ENCODE measurements at places on chromosomes 4 and X.

DNA sequence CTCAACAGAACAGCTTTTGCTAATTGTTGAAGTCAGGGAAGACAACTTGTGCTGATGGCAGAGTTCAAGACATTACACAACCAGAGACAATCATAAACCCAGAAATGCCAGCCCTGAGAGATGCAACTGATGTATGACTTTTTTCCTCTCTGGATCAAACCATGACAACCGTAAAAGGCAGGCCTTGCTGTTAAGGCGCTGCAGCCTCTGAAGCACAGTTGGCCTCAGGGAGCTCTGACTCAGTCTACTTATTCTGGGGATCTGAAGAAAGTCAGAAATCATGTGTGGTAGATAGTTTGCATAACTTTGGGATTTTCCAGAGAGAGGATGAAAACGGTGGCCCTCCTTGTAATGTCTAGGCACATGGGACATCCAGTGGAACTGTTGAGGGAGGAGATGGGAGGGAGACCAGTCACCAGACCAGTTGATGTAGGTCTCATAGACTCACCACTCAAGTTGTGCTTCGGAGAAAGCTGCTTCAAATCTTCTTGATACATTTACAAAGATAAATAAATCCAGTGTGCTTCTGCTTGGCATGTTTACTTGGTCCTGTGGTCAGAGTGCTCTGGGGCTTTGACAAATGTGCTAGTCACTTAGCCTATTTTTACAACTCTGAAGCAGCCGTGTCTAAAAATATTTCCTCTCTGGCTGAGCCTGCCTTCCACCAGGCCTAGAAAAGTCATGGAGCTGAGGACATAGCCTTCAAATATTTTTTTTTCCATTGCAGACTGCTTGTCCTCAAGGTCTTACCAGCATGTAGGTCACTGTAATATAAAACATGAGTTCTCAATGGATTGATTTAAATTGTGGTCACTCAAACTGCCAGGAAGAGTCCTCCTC, 7.5 kb downstream of the HADH start:
- DNase-seq, result no peak

GRCh38 chr4:111960241-111960667, 185.0 kb upstream of the FAM241A start:
- DNase-seq, result peak; percentile 32

DNA sequence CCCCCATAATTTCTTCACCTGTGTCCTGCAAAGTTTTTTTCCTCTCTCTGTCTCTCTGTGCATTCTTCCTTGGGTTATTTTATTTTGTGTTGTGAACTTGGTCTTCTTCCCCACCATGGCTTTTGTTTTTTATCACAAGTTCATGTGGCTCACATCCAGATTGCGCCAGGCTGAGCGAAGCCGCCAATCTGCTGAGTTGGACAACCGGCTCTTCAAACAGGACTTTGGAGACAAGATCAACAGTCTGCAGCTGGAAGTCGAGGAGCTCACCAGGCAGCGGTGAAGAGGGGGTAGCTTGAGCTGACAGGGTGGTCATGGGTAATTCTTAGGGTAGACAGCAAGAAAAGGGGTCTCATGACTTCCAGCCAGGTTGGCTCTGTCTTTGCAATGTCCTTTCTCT, 46.1 kb downstream of the GRSF1 start:
- no peak for DNase-seq

DNA sequence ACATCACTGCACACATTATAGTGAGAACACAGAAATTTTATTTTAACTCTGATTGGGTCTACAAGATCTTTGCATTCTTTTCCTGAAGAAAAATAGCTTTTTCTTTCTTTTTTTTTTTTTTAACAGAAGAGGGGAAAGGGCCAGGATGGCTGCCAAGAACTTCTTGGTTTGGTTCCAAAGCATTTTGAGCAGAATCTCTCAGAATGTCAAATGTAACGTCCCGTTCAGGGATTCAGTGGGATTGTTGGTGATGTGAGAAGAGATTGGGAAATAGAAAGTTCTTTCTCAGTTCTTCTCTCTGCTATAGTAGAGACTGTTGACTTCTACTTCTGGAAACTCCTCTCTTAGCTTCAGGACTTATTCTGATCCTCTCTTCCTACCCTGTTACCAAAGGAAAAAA, 70.9 kb upstream of the CBR4 start:
- no peak for DNase-seq

DNA sequence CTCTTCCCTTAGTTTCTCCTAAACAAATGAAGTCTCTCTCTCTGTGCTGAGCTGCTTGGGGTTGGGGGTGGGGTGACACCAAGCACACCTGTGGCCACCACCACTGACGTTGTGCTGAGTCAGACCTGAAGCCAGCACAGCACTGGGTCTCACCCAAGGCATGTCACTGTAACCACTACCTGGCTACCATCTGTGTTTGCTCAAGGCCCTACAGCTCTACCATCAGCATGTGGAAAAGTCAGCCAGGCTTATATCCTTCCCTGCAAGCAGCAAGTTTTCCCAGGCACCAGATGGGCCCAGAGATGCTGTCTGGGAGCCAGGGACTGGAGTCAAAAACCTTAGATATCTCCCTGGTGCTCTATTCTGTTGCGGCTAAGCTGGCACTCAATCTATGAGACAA, 6.9 kb downstream of the CXCL10 start:
- DNase-seq, result no peak

- no peak for DNase-seq
Measured at GRCh38 chr4:19729886-19730651, 521.6 kb upstream of the SLIT2 start.

DNA sequence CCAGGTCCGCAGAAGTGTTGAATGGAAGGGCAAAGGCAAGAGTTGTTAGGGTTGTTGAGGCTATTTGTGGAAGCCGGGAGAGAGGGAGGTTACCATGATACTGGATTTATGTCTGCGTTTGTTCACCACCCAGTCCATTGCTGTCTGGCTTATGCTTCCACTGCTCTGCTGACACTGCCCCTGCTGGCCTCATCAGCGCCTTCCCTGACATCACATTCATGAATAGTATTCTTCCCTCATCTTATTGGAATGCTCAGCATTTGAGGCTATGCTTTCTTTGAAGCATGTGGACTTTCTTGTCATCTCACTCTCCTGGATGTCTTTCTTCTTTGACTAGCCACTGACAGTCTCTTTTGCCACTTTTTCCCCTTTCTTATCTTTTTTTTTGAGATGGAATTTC, 10.3 kb downstream of the GNL3L start:
- peak; percentile 11 for DNase-seq

GRCh38 chr4:185712350-185713024, 99.5 kb downstream of the SORBS2 start:
- DNase-seq, result no peak

DNA sequence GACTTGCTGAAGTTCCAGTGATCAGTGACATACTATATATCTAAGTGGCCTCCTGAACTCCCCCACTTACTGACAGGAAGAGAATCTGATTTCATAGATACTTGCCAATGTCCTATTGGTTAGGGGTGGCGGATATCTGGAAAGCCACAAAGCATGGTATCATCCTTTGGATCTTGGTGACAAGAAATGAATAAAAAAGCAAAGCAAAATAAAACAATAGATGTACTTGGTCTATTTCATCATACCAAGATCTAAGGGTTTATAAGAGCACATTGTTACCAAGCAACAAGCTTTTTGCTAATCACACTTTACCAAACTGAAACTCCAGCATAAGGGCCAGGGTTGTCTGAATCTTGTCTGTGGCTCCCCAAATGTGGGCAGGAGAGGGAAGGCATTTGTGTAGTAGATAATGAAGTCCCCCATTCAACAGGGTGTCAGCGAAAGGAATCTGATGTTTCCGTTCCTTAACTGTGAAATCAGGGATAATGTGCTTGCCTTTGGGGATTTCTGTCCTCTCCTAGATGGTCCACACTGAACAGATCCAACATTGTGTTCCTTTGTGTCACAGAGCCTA, 125.0 kb upstream of the SMIM10 start:
- no peak for DNase-seq

DNA sequence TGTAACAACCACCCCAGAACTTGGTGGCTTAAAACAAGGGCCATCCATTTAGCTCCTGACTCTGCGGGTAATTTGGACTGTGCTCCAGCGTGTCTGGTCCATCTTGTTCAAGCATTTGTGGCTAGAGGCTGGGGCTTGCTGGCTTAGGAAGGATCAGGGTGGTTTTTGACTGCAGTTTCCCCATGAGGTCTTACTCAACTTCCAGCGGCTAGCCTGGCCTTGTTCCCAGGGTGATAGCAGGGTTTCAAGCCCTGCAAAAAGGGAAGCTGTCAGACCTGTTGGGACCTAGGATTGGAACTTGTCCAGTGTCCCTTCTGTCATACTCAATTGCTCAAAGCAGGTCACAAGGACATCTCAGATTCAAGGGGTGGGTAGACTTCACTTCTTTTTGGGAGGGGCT, 205.9 kb downstream of the STIM2 start:
- DNase-seq, result no peak

DNA sequence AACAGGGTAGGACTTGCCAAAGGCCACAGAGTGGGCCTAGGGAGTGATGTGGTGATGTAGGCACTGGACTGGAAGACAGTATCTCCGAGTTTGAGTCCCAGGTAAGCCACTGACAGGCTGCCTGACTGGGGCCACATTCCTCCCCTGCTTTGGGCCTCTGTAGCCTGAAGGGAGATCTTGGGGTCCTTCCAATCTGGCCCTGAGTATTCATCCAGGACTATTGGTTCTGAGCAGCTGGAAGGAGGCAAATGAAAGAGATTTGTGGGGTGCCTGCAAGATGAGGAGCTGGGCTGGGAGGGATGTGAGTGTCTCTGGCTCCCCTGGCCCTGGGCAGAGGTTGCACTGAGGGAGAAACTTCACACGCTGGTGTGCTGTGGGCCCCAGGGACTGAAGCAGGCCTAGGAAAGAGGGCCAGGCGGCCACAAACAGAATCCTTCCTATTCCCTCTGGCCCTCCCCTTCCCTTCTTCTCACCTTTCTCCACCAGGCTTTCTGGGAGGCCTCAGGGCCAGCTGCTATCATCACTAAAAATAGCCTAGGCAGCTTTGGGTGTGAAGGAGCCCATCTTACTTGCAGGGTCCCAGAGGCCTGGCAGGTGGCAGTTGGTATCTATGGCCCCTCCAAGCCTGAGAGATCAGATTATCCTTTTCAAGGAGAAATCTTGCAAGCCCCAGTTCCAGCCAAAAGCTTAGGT, 70.1 kb downstream of the PJA1 start:
- no peak for DNase-seq

DNA sequence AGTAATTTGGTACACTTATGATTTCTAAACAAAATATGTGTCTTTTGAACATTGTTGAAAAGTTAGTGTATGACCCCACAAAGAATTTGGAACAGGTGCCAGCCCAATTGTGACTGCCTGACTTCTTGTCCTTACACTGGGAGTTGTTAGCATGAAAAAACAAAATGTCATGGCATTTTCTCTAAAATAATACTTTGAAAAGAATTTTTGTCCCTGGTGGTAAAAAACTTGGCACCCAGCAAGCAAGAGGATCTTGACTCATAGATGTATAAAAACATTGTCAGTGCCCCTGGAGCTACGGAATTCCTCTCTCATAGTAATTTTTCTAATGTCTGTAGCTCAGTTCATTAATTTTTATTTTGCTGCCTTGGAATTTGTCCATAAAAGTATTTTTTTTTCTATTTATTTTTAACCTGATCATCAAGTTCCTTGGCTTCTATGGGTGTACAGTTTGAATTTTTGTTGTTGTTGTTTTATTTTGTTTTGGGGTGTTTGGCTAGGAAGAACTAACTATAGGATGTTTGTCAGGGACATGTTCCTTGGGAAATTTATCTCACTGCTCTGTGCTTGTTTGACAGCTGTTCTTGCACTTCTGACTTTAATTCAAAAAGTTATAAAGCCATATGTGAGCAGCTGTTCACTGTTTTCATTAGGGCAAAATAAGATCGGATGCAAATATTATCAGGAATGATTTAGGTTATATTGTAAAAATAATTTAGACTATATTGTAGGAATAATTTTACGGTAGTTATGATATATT, 95.4 kb upstream of the NUDT6 start:
- DNase-seq, result peak; percentile 54

DNA sequence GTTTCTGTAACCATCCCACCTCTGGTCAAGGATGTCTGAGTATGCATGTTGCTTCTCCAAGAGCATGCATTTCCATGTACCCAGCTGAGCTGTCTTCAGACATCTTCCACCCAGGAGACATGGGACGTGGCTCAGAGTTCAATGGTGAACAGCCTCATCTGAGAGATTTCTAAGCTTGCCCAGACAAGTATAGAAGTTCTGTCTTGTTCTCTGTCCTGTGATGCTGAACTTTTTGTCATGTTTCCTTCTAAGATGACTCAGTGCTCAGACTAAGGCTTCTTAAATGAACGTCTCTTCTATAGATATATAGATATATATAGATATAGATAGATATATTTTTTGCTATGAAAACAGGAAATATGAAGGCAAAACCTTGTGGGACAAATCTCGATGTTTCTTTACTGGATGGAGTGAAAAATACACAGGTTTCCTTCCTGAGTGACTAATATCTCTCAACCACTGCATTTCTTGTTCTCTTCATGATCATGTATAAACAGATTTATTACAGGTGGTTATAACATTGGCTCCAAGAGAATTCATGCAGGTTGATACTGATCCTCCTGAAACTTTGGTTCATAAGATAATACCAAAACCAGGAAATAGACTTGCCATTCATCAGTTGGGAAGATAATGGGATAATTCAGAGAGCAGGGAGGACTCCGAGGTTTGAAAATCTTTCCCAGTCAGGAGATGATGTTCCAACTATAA, 168.2 kb downstream of the ZNF518B start:
- DNase-seq, result no peak

GRCh38 chr4:128394778-128395177, 107.2 kb upstream of the PGRMC2 start:
- no peak for DNase-seq

- DNase-seq, result peak; percentile 75
Measured at GRCh38 chr4:102299354-102300107, 45.8 kb downstream of the SLC39A8 start.

GRCh38 chr4:6991771-6992557, 51.2 kb upstream of the TADA2B start:
- peak; percentile 74 for DNase-seq

All from Caki2 (cell line).